ENCODE measurements at places on chromosomes 1 and 21. TPM values are rescaled to one million over a fixed set of nuclear protein-coding genes. Genes with fewer than 3 reads are reported as not detected.

- DNase-seq, result no peak
Observed at GRCh38 chr1:200075938-200076546, 48.5 kb downstream of the NR5A2 start.

DNA sequence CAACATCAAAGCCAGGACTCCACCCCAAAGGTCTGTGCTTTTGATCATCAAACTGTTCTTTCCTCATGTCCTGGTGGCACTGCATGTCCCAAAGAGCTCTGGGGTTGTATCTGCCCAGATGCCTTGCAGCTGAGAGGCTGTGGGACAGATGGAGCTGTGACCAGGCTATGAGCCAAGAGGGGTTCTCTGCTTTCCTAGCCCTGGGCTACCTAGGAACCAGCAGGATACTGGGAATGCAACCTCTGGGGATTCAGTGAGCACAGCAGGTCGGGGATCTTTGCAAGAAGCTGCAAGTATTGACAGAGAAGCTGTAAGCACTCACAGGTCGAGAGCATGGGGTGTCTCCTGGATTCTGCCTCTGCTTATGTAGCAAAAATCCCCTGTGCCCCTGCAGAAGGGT lies 186.6 kb downstream of the GRIK3 start:
- DNase-seq, result no peak

GRCh38 chr1:199685369-199685768 lies 342.1 kb upstream of the NR5A2 start:
- DNase-seq, result no peak

DNA sequence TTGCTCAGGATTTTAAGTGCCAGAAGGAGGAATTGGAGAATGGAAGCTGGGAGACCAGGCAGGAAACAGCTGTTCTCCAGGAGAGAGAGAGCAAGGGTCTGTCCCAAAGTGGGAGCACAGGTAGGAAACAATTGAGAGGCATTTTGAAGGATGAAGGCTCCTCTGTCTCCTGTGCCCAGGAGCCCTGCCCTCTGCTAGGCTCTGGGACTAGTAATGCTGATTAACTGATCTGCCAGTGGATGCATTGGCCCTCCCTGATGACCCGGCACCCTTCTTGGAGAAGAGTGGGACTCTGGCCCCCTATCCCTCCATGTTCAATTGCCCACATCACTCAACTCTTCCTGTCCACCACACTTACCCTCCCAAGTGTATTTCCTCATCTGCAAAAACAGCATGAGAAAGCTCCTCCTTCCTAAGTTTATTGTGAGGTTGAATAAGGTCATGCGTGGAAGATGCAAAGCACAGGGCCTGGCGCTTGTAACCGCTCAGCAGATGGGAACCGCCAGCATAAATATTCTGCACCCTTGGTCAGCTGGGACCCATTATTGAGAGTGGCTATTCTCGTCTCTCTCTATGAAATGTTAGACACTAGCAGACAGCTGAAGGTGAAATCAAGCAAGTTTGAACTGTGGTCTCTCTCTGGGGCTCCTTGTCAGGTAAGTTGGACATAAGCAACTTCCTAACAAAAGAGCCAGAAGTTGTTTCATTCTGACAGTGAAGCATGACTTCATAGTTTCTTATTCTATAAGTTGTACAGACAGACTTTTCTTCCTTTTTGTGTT lies 63.0 kb upstream of the ANGPTL1 start:
- DNase-seq, result peak; percentile 65

DNA sequence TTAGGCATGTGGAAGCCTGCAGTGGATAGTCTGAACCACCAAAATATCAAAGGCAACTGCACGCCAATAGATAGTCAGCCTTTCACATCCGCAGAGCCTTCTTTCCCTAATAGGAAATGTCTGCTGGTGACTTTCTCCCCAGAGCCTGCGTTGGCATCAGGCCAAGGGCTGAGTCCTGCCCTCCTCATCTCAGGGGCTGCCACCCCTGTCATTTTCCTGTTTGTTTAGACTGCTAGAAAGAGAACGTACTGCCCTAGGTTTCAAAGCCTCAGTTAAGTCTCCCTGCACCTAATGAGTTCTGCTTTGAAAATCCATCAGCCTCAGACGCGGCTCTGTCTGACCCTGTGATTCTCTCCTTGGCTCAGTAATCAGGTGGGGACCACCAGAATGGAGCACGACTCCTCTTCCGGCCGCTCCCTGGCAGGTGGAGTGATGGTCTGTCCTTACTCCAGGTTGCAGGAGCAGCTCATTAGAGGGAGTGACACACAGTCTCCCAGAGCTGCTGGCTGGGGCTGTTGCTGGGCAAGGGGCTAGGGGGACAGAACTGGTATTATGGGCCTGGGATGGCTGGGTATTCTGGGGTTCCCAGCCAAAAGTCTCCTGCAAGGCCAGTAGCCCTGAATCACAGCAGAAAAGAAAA lies 27.3 kb downstream of the STUM start:
- DNase-seq, result no peak

GRCh38 chr1:68608289-68608688 lies 111.4 kb upstream of the DEPDC1 start:
- DNase-seq, result no peak

DNA sequence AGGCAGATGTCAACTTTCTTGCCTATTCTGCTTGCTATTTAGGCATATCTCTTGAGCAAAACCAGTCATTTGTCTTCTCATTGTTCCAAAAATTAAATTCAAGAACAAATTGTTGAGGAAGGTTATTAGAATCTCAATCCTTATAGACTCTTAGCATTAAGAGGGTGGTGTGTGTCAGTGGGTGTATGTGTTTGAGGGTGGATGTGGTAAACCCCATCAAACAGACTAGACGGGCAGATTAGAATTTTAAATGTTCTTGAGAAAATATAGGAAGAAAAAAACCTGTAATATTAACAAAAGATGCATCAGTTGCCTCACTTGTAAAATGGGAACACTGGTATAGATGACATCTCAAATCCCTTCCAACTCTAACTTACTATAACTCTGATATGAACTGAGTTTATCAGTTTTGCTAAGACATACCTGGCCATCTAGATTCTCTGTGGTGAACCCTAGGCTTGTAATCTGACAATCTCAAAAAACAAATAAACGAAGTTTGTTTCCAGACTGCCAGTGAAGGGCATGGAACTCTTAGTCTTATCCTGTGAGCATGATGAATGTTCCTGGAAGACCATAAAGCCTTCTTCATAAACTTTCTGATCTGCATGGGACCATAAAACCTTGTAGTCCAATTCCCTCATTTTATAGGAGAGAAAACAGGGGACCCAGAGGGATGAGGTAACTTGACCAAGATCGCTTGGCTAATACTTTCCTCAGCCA lies 176.3 kb upstream of the SGIP1 start:
- DNase-seq, result no peak

DNA sequence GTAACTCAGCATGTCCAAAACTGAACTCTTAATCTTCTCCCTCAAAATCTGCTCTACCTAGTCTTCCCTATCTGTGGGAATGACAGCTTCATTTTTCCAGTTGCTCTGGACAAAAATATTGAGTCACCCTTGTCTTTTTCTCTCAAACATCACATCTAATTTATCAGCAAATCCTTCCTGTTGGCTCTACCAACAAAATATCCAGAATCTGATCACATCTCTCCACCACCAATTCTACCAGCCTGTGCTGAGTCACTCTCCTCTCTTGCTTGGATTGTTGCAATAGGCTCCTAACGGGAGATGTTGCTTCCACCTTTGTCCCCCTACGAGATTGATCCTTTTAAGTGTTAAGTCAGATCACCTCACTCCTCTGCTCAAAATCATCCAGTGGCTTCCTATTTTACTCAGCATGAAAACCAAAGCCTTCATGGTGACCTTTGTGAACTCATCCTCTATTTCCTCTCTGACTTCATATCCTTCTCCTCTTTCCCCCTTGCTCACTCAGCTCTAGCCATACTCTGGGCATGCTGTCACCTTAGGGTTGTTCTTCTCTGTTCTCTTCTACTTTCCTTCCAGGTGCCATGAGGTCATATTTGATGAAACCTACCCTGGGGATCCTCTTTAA lies 21.5 kb upstream of the SMYD2 start:
- no peak for DNase-seq

- DNase-seq, result no peak
Observed at GRCh38 chr1:26618561-26618960, 77.3 kb upstream of the ARID1A start.

DNA sequence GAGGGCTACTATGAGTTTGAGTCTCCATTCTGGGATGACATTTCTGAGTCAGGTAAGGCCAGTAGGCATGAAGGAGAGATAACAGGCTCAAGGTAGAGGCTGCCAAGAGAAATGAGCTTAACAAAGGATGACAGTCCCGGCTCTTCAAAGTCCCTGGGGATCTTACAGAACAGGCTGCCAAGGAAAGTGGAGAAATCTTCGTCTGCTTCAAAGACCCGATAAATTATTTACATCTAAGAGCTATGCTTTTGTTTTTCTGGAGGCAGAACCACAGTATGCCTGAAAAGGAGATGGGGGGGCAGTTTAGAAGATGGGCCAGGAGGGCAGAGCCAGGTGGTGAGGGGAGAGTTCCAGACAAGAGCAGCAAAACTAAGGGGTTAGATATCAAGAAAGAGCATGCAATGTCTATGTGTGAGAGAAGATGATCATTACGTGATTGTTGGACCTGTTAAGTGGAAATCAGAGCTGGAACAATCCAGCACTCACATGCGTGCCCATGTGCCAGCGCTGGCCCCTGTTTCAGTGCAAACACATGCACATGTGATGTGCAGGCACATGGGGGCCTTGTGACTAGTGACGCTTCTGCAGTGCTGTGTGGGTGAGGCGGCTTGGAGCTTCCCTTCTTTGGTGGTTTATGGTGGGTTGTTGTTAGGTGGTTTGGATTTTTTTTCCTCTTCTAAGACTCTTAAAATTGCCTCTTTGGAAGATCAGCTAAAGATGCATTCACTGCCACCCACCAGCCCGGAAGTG lies 25.7 kb downstream of the CAMK1G start:
- DNase-seq, result no peak

- DNase-seq, result no peak
Observed at GRCh38 chr21:16587681-16588375, 858.0 kb downstream of the USP25 start.

DNA sequence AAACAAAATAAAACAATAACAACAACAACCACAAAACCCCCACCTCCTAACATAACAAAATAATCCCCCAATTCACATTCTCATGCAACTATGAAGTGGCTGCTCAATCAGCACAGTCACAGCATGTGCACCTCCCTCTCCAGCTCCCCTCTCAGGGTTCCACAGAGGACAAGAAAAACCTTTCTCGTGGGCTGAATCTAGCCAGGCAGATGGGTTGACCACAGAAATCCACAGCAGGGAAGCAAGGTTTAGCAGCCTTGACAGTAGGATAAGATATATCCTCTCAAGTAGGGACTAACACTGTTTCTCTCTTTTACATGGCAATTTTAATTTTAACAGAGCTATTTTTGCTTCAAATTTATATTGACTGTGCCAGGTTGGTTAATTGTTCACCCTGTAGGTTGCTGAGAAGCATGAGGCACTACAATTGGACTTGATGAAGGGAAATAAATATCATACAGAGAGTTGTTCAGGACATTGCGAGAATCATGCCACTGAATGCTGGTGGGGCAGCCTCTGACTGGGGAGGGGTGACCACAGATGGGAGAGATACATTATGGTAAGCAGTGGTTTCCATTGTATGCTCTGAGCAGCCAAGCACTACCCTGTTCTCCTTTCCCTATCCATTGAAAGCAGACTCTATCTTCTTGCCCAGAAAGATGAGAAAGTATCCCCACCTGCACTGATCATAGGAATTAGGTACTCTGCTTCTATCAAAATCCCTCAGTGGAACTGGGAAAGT lies 535.1 kb downstream of the DPYD start:
- DNase-seq, result no peak

DNA sequence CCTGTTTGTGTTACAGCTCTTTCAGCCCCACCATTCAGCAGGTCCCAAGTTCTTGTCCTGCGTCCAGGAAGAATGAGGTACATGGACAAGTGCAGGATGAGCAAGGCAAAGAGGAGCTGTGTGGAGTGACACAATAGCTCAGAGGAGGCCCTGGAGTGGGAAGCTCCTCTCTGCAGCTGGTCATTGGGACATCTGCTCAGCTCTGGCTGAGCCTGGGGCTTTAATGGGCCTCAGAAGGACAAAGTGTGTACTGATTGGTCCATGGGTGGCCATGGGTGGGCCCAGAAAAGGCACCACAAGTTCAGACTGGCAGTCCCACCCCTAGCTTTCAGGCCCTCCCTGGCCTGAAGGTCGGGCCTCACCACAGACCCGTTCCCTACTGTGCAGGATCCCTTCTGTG lies 14.7 kb upstream of the HYI start:
- no peak for DNase-seq

GRCh38 chr1:54017979-54018378 lies at the start of gene LDLRAD1:
Gene LDLRAD1, minus strand, starts transcription at chr1:54018186. Its CDS starts 74 bp downstream, at chr1:54018112.
- DNase-seq, result no peak

- DNase-seq, result no peak
Observed at GRCh38 chr1:198465201-198466144, 75.0 kb downstream of the ATP6V1G3 start.

- no peak for DNase-seq
Observed at GRCh38 chr1:185914089-185914488, 179.9 kb downstream of the HMCN1 start.

GRCh38 chr1:37056325-37056724 lies 22.0 kb upstream of the GRIK3 start:
- no peak for DNase-seq

DNA sequence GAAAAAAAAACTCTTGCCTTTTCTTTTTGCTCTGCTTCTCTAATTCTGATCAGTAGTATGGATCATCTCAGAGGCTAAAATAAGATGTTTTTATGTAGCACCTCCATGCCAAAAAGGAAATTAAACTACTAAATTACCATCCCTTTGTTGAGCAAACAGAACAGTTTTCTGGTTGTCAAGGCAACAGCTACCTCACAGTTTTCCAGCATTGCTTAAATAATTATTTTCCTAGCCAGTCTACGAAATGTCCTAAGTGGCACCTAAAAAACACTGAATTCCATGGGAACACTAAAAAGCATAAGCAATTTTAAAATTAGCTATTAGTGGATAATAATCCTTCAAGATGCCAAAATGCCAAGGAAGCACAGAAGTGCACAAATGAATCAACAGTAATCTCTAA lies 61.7 kb downstream of the ARID4B start:
- no peak for DNase-seq

GRCh38 chr1:242011894-242012660 lies 13.2 kb upstream of the MAP1LC3C start:
- DNase-seq, result no peak

DNA sequence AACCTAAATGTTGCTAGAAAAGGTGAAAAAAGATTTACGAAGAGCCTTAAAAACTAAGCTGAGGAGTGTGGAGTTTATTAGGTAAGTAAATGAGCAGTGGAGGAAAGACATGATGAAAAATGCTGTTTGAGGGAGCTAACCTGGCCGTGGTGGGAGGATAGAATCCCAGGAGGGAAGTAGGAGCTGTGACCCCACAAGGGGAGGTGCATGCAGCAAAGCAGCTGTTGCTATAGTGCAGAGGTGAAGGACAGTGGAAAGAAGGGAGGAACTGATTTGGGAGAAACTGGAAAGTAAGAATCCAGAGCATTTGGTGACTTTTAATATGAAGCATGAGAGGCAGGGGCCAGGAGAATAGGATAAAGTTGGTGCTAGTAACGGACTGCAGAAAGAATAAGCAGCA lies 271.7 kb upstream of the ADGRL2 start:
- no peak for DNase-seq

Gene LAD1
- 0.51 TPM for total RNA-seq

Gene RHBDL2
- total RNA-seq, result 1.1 TPM

Gene PADI1
- not detected for total RNA-seq

Gene RXRG
- 1.4 TPM for total RNA-seq

Gene TGFB2
- 1.6 TPM for total RNA-seq

Gene NKAIN1
- total RNA-seq, result not detected

Gene ADAMTS4
- total RNA-seq, result 438 TPM

Gene SHISAL2A
- not detected for total RNA-seq

Gene TINAGL1
- 154 TPM for total RNA-seq

Data from mesenteric fat pad (tissue), 1 donor.